Breast epithelium (tissue), 4 donors: ENCODE measurements at places on chromosomes 4 and X. TPM values are rescaled to one million over a fixed set of nuclear protein-coding genes. Genes with fewer than 3 reads are reported as not detected.

- H3K27ac ChIP-seq, result no peak overlapping the region
- H3K4me1 ChIP-seq, result no peaks in the 10 kb centered on the region
- no peak for DNase-seq
- no peak overlapping the region for H3K4me3 ChIP-seq
- H3K27me3 ChIP-seq, result no peaks in the 10 kb centered on the region
Observed at GRCh38 chr4:39712819-39713607, 15.1 kb downstream of the UBE2K start.

The BMPR1B gene
- 0.64 TPM for total RNA-seq

DNA sequence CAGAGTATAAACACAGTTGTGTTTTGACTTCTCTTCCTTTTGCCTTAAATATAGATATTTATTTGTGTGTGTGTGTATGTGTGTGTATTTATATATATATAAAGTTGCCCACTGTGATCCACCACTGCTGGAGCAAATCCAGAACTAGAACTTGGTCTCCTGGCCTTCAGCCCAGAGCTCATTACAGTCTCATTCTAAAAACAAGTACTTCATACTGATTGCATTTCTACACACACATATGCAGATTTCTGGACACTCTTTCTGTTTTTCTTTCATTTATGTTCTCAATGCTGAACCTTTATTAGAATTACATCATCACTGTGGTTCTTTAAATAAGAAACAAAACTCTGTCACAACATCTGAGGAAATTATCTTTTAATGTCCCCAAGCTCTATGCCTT, 381 bp downstream of the TXK start:
- H3K27me3 ChIP-seq, result no peaks in the 10 kb centered on the region
- H3K4me3 ChIP-seq, result no peak overlapping the region
- no peaks in the 10 kb centered on the region for H3K36me3 ChIP-seq
- no peak overlapping the region for H3K27ac ChIP-seq
- H3K4me1 ChIP-seq, result no peaks in the 10 kb centered on the region

The SLC10A6 gene
- 5.9 TPM for total RNA-seq

DNA sequence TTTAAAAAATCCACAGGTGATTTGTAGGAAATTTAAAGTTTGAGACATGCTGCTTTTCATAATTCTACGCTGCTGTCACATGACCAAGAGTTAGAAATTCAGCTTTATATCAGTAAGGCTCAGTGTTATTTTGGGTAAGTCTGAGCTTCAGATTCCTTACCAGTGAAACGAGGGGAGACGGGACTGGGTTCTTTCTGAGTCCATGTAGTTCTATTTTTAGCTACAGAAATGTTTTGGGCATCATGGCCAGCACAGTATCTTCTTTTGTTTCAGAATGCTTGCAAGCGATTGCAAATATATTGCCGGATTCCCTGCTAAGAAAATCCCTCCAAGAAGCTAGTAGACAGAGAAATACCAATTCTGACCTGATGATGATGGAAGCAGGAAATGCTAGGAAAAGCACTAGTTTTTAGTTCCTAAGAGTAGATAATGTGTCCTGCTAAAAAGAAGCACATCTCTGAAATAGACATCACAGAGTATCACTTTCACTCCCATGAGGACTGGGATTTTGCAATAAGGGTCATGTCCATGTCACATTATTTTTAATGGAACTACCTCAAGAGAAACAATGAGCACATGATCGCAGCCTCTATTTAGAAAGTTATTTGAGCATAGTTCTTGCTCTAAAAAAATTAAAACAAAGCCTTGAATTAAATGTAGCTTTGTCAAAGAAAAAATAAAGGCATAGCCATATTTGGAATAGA, 10.9 kb downstream of the ATP1B4 start:
- H3K27me3 ChIP-seq, result peaks cover 6% of the 10 kb centered on the region
- H3K4me3 ChIP-seq, result no peak overlapping the region
- H3K4me1 ChIP-seq, result no peaks in the 10 kb centered on the region

GRCh38 chr4:56803471-56803870, 18.0 kb downstream of the SPINK2 start:
- H3K4me3 ChIP-seq, result no peak overlapping the region
- no peak overlapping the region for H3K27ac ChIP-seq
- no peak for DNase-seq
- H3K4me1 ChIP-seq, result no peaks in the 10 kb centered on the region
- H3K27me3 ChIP-seq, result no peaks in the 10 kb centered on the region

The GSX2 gene
- not detected for total RNA-seq

- no peak overlapping the region for H3K4me3 ChIP-seq
- no peaks in the 10 kb centered on the region for H3K27me3 ChIP-seq
- DNase-seq, result no peak
- no peaks in the 10 kb centered on the region for H3K36me3 ChIP-seq
Observed at GRCh38 chr4:85147481-85148076, 181.1 kb upstream of the WDFY3 start.

- H3K27ac ChIP-seq, result no peak overlapping the region
- H3K36me3 ChIP-seq, result no peaks in the 10 kb centered on the region
- no peaks in the 10 kb centered on the region for H3K27me3 ChIP-seq
- no peak overlapping the region for H3K4me3 ChIP-seq
- no peaks in the 10 kb centered on the region for H3K4me1 ChIP-seq
- DNase-seq, result no peak
Observed at GRCh38 chrX:71938371-71938770, 27.7 kb downstream of the NHSL2 start.

- H3K27me3 ChIP-seq, result no peaks in the 10 kb centered on the region
- H3K4me3 ChIP-seq, result no peak overlapping the region
- H3K36me3 ChIP-seq, result no peaks in the 10 kb centered on the region
Observed at GRCh38 chr4:18106620-18107019, 85.1 kb upstream of the LCORL start.

The CT45A1 gene
- total RNA-seq, result not detected

- no peaks in the 10 kb centered on the region for H3K4me1 ChIP-seq
- DNase-seq, result no peak
- no peaks in the 10 kb centered on the region for H3K27me3 ChIP-seq
- no peak overlapping the region for H3K27ac ChIP-seq
Observed at GRCh38 chrX:1325515-1326116, 11.0 kb upstream of the IL3RA start.

DNA sequence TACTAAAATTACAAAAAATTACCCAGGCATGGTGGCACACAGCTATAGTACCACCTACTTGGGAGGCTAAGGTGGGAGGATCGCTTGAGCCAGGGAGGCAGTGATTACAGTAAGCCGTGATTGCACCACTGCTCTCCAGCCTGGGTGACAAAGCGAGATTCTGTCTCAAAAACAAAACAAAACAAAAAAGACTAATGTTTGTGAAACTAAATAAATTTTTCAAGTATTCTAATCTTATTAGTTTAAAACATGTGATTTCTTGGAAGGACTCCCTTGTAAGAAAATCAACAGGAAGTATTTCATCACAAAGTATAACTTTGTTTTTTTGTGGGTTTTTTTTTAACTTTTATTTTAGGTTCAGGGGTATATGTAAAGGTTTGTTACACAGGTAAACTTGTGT, 89.6 kb downstream of the EGF start:
- no peak for DNase-seq
- H3K4me1 ChIP-seq, result no peaks in the 10 kb centered on the region
- H3K27me3 ChIP-seq, result no peaks in the 10 kb centered on the region
- H3K4me3 ChIP-seq, result no peak overlapping the region
- H3K36me3 ChIP-seq, result no peaks in the 10 kb centered on the region
- no peak overlapping the region for H3K27ac ChIP-seq

GRCh38 chr4:114598191-114599121, at the start of gene UGT8:
Gene UGT8, plus strand, starts transcription at chr4:114598807. Its CDS starts 24,074 bp downstream, at chr4:114622881.
- H3K27me3 ChIP-seq, result no peaks in the 10 kb centered on the region
- H3K27ac ChIP-seq, result peak within 1 kb of the TSS; percentile 80
- peak; percentile 30 for DNase-seq
- peak within 1 kb of the TSS; percentile 41 for H3K4me3 ChIP-seq
- no peaks in the 10 kb centered on the region for H3K4me1 ChIP-seq

The IL13RA1 gene
- total RNA-seq, result 80.8 TPM

- no peaks in the 10 kb centered on the region for H3K4me1 ChIP-seq
- no peaks in the 10 kb centered on the region for H3K36me3 ChIP-seq
- H3K27ac ChIP-seq, result no peak overlapping the region
- peak overlapping the region; percentile 8 for H3K4me3 ChIP-seq
Observed at GRCh38 chr4:15341733-15342300, 86.0 kb upstream of the C1QTNF7 start.

DNA sequence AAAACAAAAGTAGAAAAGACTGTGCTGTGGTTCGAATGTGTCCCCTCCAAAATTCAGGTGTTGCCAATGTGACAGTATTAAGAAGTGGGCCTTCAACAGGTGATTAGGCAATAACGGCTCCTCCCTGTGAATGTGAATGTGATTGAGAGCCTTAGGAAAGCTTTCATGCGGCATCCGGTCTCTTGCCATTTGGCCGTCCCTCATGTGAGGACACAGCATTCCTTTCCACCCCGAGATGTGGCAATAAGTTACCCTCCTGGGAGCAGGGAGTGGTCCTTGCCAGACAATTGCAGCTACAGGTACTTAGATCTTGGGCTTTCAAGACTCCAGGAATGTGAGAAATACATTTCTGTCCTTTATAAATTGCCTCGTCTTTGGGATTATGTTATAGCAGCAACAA, 129.3 kb downstream of the CPEB2 start:
- DNase-seq, result no peak
- no peak overlapping the region for H3K27ac ChIP-seq
- no peaks in the 10 kb centered on the region for H3K27me3 ChIP-seq
- no peaks in the 10 kb centered on the region for H3K4me1 ChIP-seq

GRCh38 chrX:82163701-82164100, 961.8 kb downstream of the SH3BGRL start:
- no peak for DNase-seq
- H3K4me3 ChIP-seq, result no peak overlapping the region
- no peaks in the 10 kb centered on the region for H3K4me1 ChIP-seq
- H3K27ac ChIP-seq, result no peak overlapping the region
- H3K27me3 ChIP-seq, result no peaks in the 10 kb centered on the region
- no peaks in the 10 kb centered on the region for H3K36me3 ChIP-seq

DNA sequence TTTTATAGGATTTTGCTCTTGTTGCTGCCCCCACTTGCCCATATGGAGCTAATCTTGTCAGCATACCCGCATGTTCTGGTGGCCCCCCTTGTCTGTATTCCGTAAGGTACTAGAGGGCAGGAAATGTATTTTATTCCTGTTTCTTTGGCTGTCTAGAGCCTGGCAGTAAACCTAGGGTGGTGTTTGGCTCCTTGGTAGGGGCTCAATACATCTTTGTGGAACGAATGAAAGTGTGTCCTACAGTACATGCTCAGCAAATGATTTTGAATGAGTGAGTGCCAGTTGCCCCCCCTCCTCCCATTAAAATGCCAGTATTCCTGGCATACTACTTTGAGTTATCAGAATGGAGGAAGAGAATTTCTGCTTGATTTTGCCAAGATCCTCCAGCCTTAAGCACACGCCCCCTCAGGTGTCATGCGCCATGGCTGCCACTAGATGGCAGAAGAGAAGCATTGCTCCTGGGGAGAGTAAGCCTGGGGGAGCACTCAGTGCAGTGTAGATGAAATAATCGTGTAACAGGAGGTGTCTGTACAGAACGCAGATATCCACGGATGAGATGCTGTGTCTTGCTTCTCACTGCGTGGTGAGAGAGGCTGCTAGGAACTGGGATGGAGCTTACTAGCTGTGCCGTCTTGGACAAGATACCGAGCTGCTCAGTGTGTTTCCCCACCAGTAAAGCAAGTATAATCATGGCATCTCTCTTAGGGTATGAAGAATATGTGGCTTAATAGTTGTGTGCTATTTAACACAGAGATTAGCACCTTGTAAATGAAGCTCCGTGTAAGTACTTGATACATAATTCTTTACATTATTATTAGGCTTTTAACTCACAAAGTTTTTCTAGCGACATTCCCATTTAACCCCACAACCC, 17.2 kb upstream of the RNF212 start:
- H3K27me3 ChIP-seq, result no peaks in the 10 kb centered on the region
- H3K36me3 ChIP-seq, result no peaks in the 10 kb centered on the region
- H3K4me3 ChIP-seq, result no peak overlapping the region
- no peak for DNase-seq
- H3K4me1 ChIP-seq, result peaks cover 6% of the 10 kb centered on the region

The KLB gene
- total RNA-seq, result 2.0 TPM

The SRPX2 gene
- total RNA-seq, result 61.0 TPM

- H3K27me3 ChIP-seq, result no peaks in the 10 kb centered on the region
- no peak overlapping the region for H3K27ac ChIP-seq
- no peaks in the 10 kb centered on the region for H3K36me3 ChIP-seq
- H3K4me1 ChIP-seq, result no peaks in the 10 kb centered on the region
- no peak overlapping the region for H3K4me3 ChIP-seq
Observed at GRCh38 chr4:141346144-141346543, 125.4 kb downstream of the ZNF330 start.

The YIPF7 gene
- total RNA-seq, result not detected

- no peaks in the 10 kb centered on the region for H3K4me1 ChIP-seq
- H3K27me3 ChIP-seq, result no peaks in the 10 kb centered on the region
- H3K36me3 ChIP-seq, result no peaks in the 10 kb centered on the region
- H3K27ac ChIP-seq, result no peak overlapping the region
- DNase-seq, result no peak
Observed at GRCh38 chr4:38129460-38130227, 169.4 kb downstream of the PTTG2 start.

DNA sequence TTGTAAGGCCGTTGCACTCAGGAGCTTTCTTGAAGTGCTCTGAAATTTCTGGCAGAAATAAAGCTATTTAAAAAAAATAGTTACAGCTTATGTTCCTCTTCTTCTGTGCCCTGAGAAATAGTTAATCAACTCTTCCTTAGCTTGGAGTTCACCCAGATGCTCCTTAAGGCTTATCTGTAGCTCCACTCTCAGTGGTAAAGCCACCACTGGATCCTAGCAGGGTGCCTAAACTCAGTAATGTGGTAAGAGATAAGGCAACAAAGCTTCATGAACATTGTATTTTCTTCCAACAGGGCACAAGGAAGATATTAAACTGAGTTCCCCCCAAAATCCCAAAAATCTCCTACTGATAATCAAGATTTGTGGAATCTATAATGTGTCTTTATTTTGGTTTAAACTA, 299.5 kb downstream of the MAPK10 start:
- no peaks in the 10 kb centered on the region for H3K36me3 ChIP-seq
- no peaks in the 10 kb centered on the region for H3K27me3 ChIP-seq
- no peak for DNase-seq
- no peak overlapping the region for H3K4me3 ChIP-seq
- no peaks in the 10 kb centered on the region for H3K4me1 ChIP-seq

The KLHL34 gene
- total RNA-seq, result 0.32 TPM

GRCh38 chrX:118345045-118345463, 852 bp upstream of the WDR44 start:
- no peaks in the 10 kb centered on the region for H3K27me3 ChIP-seq
- H3K4me3 ChIP-seq, result peak overlapping the region; percentile 63
- peak overlapping the region; percentile 94 for H3K27ac ChIP-seq
- DNase-seq, result no peak
- no peaks in the 10 kb centered on the region for H3K36me3 ChIP-seq

DNA sequence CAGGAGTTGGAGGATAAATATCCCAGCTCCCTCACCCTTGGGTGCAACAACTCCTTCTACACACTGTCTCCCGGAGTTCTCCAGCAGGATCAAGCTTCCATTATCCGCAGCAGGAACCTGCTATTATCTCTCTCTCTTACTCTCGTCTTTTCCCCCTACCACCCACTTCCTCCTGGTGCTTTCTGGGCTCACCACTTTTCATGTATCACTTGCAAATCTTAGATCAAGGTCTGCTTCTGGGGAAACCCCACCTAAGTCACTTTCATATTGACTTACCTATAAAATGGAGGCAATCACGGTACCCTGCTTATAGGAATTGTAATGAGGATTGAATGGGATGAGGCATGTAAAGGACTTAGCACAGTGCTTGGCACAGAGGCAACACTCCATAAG, 589.5 kb downstream of the BCOR start:
- H3K27me3 ChIP-seq, result peaks cover 42% of the 10 kb centered on the region
- H3K4me3 ChIP-seq, result no peak overlapping the region
- no peak for DNase-seq
- no peaks in the 10 kb centered on the region for H3K4me1 ChIP-seq

GRCh38 chr4:94412658-94413038, 39.1 kb upstream of the PDLIM5 start:
- H3K4me3 ChIP-seq, result peak overlapping the region; percentile 49
- no peaks in the 10 kb centered on the region for H3K36me3 ChIP-seq
- H3K27ac ChIP-seq, result peak overlapping the region; percentile 30
- DNase-seq, result no peak
- no peaks in the 10 kb centered on the region for H3K4me1 ChIP-seq
- no peaks in the 10 kb centered on the region for H3K27me3 ChIP-seq
